Cardiac fibroblast (primary cell): ENCODE measurements at places on chromosomes 1 and 21.

DNA sequence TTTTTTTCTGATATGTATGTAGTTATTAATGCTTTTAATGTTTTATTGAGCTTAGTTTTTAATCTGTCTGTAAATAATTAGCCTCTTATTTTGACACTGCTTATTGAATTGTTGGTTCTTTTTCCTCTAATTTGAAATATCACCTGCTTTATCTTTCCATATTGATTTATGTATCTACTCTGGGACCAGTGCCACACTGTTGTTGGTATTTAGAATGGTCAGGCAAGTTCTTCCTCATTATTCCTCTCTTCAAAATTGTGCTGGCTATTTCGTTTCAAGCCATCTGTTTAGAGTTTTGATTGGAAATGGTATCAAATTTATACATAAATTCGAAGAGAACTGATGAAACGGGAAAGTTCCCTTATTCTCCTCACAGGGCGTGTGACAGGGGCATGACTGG is 96.8 kb upstream of the APP start:
- no peak for DNase-seq

GRCh38 chr1:193437785-193438184 is 251.4 kb upstream of the B3GALT2 start:
- DNase-seq = no peak

DNA sequence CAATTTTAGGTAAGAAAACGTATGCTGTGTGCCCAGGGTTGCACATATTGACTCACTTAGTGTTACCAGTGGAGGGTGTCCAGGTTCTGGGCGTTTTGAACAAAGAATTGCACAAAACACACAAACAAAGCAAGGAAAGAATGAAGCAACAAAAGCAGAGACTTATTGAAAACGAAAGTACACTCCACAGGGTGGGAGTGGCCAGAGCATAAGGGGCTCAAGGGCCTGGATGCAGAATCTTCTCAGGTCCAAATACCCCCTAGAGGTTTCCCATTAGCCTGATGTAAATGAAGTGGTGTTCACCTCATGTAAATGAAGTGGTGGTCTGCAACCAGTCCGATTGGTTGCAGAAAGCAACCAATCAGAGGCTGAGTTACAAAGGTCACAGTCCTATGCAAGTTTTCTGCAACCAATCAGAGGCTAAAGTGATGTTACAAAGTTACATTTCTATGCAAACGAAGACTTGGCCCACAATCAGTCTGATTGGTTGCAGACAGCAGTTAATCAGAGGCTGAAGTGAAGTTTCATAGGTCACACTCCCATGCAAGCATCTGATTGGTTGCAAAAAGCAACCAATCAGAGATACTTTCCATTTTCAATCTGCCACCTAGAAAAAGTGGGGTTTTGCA is 228.3 kb downstream of the ST6GALNAC3 start:
- DNase-seq = no peak

- DNase-seq = peak; percentile 74
These were observed 23.1 kb upstream of the ERI3 start for GRCh38 chr1:44377925-44378784.

DNA sequence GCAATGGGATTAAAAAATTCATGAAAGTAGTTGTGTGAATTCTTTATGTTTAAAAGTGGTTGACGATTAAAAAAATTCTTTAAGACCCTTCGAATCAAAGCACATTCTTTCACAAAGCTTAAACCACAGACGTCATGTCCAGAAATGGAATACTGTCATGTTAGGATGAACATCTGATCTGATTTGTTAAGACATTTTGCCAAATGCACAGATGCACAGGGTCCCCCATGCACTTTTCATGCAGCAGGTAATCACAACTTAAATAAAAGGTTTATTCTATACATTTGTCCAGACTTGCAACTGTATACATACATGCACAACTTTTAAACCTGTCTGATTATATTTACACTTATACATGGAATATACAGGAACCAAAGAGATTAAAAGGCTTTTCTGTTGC is 103.3 kb downstream of the NRIP1 start:
- no peak for DNase-seq

- no peak for DNase-seq
These were observed 43.7 kb downstream of the NIBAN1 start for GRCh38 chr1:184930645-184931044.

DNA sequence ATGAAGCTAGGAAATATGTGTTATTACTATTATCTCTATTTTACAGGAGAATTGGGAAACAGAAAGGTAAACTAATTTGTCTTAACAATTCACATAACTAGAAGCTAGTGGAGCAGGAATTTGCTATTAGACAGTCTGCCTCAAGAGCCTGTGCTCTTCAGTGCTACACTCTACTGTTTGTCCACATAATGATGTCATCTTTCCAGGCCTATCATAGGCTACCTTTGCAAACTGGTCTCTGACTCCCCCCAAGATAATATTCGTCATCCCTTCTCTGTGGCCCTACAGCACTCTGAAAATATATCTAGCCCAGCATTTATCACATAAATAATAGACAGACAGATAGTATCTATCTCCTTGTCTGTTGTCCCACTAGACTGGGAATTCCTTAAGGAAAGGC is 34.1 kb downstream of the TRIT1 start:
- DNase-seq = no peak

DNA sequence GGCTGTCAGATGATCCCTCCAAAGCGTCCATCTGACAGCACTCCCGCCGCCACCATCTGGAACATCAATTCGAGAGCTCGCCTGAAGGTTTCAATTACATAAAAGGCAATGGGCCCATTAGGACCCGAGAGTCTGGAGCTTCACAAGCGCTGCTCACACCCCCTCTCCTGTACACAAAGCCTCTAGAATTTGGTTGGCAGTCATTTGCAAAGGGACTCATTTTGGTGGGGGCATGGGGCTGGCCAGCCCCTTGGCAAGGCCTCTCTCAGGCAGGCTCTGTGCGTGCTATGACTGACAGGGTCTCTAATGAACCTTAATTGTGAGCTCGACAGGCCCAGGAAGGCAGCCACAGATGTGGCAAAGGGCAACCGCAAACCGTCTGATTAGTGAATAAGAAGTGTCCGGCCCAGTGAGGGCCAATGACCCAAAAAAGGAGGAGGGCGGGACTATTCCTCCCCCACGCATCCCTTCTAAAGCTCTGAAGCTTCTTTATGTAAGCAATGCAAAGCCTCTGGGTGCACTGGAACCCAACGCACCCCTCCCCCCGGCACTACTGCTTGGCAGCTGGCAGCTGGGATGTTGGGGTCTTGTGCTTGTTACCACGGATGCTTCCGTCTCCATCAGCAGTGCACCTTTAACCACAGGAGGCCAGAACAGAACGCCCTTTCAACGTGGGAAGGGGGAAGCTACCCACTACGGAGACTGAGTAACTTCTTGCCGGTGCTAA is 79.4 kb downstream of the CAPZB start:
- no peak for DNase-seq

DNA sequence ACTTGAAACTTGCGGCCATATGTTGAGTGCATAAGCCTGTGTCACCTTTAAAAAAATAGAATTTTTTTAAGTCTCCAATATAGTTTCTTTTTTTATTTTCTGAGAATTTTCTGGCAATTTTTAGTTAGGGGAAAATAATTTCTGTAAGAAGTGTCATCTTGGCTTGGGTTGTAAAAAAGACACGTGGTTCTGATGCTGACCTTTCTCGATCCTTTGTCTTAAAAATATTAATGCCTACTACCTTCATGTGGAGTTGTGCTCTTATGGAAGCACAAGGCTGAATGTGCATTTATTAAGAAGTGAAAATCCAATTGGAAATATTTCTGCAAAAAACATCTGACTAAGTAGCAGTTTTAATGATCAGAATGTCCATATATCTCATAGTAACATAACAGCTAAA is 3.5 kb downstream of the ELAVL4 start:
- no peak for DNase-seq

DNA sequence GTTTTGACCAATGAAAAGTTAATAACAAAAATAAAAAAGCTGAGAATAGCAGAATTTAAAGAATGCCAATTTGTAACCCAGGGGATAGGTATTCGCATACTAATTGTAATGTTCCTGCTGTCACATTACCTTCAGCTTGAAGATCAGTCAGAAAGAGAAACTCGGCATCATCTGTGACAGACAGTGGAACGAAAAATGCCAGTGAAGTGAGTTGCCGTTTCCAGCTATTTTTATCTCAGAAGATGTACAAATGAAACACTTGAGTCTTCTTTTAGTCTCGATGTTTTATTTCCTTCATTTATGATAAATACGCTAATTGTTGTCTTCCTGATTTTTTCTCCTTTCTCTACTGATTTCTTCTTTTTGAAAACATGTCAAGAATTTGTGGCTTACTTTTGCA is 26.1 kb downstream of the RGS21 start:
- no peak for DNase-seq

DNA sequence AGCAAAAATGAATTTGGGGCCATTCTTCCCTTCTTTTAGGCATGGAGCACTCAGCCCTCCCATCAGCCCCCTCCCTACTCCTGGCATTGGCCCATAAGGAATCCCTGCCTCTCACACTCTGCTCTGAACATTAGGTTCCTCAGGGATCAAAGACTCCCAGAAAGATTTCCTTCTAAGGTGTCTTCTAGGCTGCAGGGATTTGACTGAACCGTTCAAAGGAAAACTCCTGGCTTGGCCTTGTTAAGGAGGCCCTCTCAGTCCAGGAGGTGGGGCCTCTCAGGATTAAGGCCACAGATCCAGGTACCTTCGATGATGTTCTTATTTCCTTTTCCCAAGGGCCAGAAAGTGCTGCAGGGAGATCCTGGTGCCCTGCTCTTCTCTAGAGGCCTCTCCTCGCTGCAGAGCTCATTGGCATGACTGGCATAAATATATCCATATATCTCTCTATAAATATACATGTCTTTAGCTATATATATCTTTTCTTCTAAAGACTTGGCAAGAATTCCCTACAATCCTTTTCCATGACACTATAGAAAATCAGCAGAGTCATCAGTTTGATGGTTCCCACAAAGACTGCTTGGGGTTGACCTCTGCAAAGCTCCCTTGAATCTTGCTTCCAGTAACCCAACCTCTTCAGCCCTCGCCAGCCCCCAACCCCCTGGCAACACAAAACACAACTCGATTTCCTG is 59.1 kb downstream of the PLXNA2 start:
- peak; percentile 53 for DNase-seq

DNA sequence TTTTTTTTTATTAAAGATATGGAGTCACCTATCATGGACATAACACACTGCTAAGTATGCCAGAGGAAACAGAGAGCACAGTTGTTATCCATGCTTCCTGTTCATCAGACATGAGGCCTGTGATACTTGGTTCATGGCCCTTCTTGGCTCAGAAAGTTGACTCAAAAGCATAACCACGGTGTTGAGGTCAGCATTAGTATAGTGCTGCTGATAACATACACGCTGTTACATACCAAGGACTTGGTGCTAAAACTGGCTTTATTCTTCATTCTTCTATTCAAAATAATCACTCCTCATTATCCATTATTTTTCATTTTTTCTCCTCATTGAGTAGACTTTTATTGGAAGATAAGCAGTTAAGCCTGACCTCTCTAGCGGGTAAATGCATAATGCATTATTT is 464.1 kb downstream of the ADGRL2 start:
- DNase-seq = no peak

GRCh38 chr1:51669816-51670215 is 52.9 kb downstream of the OSBPL9 start:
- no peak for DNase-seq

- DNase-seq = peak; percentile 96
These were observed 6.1 kb downstream of the IER5 start for GRCh38 chr1:181094416-181095212.

GRCh38 chr1:161071886-161072371 is 2.2 kb upstream of the ARHGAP30 start:
- DNase-seq = peak; percentile 72

- peak; percentile 50 for DNase-seq
These were observed 197.3 kb downstream of the MATN1 start for GRCh38 chr1:30525971-30526651.

GRCh38 chr1:116276532-116276931 is 96.5 kb upstream of the ATP1A1 start:
- no peak for DNase-seq

DNA sequence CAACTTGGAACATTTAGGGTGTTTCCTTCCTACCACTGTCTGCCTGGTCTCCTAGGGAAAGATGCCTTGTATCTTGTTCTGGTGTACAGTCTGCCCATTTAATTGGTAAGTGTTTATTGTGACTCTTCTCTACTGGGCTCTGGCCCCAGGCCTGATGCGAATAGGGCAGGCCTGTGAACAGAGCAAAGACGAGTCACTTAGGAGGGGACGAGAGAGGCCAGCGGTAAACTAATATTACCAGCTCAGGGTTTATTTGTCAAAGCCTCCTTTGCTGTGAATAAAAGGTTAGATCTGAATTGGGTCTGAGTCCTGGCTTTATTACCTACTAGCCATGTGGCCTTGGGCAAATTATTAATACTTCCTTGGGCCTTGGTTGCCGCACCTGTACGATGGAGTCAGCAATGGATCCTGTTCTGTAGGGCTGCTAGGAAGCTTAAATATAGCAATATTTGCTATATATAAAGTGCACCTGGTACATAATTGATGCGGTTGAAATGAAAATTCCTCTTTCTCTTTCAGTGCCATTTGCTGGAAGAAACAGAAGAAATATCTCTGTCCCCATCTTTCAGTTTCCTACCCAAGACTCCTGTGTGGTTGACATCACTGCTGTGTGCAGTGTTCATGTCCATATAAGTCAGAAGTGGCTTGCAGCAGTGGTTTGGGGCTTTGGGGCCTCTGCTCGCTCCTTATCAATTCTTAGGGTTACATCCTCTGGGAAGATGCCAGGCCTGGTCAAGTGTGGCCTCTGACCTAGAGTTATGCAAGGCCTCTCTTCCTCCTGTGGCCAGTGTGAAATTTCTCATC is 32.4 kb downstream of the MAPKAPK2 start:
- peak; percentile 65 for DNase-seq

GRCh38 chr21:28333578-28334075 is 659.0 kb downstream of the LTN1 start:
- DNase-seq = peak; percentile 87

DNA sequence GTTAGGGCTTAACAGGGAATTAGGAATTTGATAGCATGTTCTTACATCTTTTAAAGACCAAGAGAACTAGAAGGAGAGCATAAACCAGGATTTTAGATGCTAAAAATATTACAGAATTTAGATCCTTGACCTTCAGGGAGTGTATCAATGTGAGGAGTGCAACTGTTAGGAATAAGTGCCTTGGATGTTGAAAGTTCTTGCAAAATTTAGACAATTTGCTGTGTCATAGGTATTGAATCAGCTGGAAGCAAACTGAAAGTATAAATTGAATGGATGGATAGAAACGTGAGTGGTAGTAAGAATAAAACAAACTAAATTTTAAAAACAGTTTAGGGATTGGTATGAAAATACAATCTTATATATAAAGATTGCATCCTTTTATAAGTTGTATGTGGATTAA is 27.7 kb downstream of the PPP1R12B start:
- DNase-seq = peak; percentile 60

DNA sequence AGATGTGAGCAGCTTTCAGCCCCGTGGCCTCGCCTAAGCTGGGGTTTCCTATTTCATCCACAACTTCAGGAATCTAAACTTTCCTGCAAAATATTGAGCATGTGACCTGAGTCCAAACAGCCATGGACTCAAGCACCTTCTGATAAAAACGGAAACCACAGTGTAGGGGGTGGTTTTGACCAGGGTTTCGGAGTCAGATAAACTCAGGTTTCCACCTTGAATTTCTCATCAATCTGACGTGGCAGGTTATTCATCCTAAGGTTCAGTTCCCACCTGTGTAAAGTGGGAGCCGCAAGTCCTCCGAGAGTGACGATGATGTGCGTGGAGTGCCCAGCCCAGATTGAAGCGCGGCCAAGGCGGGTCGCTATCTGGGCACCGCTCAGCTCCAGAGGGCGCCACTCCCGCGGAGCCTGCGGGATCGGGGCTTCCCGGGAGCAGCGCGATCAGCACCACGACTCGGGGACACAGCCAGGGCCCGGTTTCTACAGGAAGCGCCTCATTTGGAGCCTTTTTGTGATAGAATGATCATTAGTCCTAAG is 871 bp upstream of the ETS2 start:
- no peak for DNase-seq

- peak; percentile 40 for DNase-seq
These were observed 2.8 kb downstream of the PRRX1 start for GRCh38 chr1:170666541-170667254.
